A172 (cell line): ENCODE measurements at places on chromosomes 5 and 9. TPM values are rescaled to one million over a fixed set of nuclear protein-coding genes. Genes with fewer than 3 reads are reported as not detected.

NEURL1B gene
- total RNA-seq: 7.2 and 12.2 TPM in 2 replicates

HTR4 gene
- total RNA-seq: not detected in 2 replicates

BTNL3 gene
- not detected in 2 replicates for total RNA-seq

THBS4 gene
- total RNA-seq: 0.05 and 1.2 TPM in 2 replicates

LHX3 gene
- total RNA-seq: not detected in 2 replicates

MLANA gene
- not detected in 2 replicates for total RNA-seq

ADRB2 gene
- total RNA-seq: 0.17 and 0.45 TPM in 2 replicates

C5 gene
- total RNA-seq: 6.3 and 11.5 TPM in 2 replicates

POLE3 gene
- 87.5 and 104 TPM in 2 replicates for total RNA-seq

ECPAS gene
- total RNA-seq: 45.3 and 49.9 TPM in 2 replicates

PAIP1 gene
- 207 and 210 TPM in 2 replicates for total RNA-seq
